ENCODE measurements at places on chromosomes 4 and X. TPM values are rescaled to one million over a fixed set of nuclear protein-coding genes. Genes with fewer than 3 reads are reported as not detected.

The EFHC2 gene
- 3.7 TPM for total RNA-seq

The TRAM1L1 gene
- 12.5 TPM for total RNA-seq

The P2RY10 gene
- total RNA-seq, result not detected

The JAKMIP1 gene
- total RNA-seq, result 13.5 TPM

The GYG2 gene
- total RNA-seq, result 20.3 TPM

The TSPAN7 gene
- total RNA-seq, result 185 TPM

The CPLX1 gene
- 15.4 TPM for total RNA-seq

The PPP2R2C gene
- total RNA-seq, result 70.7 TPM

The DNAJB14 gene
- total RNA-seq, result 87.7 TPM

The ARHGAP4 gene
- total RNA-seq, result 20.4 TPM

DNA sequence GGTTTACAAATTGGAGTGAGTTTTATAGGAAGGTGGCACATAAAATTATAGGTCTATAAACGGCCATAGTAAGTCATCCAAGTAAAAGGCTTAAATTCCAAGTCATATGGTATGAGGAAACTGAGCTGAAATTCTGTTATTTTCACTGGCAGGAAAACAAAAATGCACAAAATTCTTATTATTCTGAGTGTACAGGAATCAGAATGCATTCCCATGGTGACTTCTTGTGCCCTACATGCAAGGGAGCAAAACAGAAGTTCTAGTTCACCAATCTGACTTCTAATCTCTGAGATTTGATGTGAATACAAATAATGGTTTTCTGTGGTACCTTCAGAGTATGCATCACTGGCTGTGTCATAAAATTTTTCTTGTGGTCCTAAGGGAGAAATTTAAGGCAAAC, 102.9 kb downstream of the CLCN4 start:
- DNase-seq, result no peak

DNA sequence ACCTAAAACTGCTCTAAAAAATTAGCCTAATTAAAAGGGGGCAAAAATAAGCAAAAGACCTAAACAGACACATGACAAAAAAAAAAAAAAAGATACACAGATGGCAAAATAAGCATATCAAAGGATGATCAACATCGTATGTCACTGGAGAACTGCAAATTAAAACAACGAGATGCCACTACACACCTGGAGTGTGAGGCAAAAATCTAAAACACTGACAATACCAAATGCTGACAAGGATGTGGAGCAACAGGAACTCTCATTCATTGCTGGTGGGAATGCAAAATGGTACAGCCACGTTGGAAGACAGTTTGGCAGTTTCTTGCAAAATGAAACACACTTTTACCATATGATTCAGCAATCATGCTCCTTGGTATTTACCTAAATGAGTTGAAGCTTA, 64.2 kb downstream of the RWDD4 start:
- DNase-seq, result no peak

- DNase-seq, result no peak
Measured at GRCh38 chrX:71214604-71215337, 8.3 kb upstream of the GJB1 start.

DNA sequence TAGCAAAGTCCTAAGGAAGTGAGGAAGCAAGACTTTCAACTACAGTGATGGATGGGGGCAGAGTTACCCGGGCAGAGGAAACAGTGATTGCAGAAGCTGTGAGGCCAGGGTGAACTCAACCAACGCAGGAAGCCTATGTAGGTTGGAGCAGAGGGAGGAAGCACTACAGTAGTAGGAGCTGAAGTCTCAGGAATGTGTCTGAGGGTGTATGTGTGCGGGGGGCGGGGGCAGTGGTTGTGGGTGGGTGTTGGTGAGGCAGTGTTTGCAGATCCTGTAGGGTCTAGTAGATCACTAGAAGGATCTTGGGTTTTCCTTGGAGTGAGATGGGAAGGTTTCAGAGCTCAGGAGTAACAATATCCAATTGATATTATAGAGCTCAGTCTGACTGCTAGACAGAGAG, 9.9 kb upstream of the MID1 start:
- no peak for DNase-seq

- DNase-seq, result no peak
Measured at GRCh38 chr4:121255986-121256750, 92.0 kb upstream of the TNIP3 start.

DNA sequence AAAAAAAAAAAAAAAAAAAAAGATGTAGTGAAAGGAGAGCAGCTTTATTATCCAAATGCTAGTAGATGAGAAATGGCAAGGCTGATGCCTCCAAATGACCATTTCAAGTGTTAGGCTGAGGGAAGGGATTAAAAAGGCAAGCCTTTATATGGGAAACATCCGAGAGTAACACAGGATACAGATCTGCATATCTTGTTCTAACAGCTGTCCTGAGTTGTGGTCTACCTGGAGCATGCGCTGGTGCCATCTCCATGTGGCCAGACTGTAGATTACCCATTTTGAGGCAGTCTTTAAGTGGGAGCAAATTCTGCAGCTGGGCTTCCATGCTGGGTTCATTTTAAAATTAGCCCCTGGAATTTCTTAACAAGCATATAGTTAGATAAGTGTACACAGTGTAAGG, 26.0 kb upstream of the ELF2 start:
- no peak for DNase-seq

GRCh38 chr4:33696041-33696440, 2548.3 kb downstream of the ARAP2 start:
- no peak for DNase-seq

DNA sequence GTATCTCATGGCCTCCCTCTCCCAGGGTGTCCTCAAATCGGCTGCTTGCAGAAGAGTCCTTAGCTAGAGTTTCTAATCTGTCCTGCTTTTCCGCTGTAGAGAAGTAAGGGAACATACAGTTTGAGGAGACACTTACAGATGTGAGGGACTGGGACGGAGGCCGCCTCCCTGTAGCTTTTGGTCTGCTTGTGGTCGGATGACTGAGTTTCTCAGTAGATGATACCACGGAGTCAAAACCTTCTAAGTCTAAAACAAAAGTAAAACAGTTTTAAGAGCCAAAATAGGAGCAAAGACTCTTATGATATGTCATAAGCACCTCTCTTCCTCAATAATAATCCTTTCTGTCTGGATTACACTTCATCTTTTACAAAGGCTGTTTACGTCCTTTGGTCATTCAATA, 34.5 kb upstream of the MAP3K15 start:
- DNase-seq, result no peak

DNA sequence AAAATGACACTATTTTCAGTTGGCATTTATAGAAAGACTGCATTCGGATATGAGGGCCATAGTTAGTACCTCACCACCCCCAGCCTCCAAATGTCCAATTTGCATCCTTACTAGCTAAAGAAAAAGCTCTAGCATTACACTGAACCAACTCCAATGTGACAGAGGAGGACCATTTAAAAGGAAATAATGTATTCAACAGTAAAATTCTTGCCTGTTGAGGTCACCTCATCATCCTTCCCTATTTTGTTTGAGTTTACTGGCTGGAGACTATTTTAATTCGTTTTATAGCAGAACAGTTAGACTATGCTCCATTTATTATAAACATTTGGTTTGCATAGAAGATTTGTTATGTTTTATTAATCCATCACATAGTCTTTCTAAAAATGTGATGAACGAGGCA, 88.2 kb upstream of the PPARGC1A start:
- DNase-seq, result no peak

DNA sequence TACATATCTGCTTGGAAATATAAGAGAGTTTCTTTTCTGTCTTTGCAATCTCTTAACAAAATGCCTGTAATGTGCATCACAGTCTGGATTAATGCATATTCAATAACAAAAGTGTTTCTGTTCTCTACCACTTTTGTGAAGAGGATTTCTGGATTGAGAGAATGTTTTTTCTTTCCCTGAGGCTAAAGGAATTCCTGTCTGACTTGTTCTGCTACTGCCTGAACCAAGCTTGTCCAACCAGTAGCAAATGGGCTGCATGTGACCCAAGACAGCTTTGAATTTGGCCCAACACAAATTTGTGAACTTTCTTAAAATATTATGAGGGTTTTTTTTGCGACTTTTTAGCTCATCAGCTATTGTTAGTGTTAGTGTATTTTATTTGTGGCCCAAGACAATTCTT, 1133.9 kb downstream of the SH3BGRL start:
- DNase-seq, result no peak

DNA sequence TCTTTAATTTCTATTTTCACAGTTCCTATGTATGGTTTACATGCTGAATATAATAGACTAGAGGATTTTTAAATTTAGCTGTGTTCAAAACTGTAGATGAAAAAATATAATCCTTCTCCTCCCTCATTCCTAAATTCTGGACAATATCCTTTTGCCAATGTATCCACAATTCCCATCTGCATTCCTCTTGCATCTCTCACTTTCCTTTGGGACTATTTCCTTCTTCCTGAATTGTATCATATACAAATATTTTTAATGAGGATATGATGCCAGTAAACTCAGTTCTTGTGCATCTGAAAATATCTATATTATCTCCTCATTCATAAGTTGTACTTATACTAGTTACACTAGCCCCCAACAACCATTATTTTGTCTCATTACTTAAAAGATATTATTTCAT, 46.7 kb downstream of the DDX60L start:
- no peak for DNase-seq

Data from spinal cord (tissue), 10 donors.